ENCODE measurements at places on chromosomes 5 and 9. TPM values are rescaled to one million over a fixed set of nuclear protein-coding genes. Genes with fewer than 3 reads are reported as not detected.

Gene PPP3R2
- not detected for polyA plus RNA-seq

- peak; percentile 81 for DNase-seq
Measured at GRCh38 chr5:149731617-149732323, 1.7 kb downstream of the PPARGC1B start.

- DNase-seq = no peak
Measured at GRCh38 chr9:101235105-101235866, 149.5 kb downstream of the BAAT start.

- no peak for DNase-seq
Measured at GRCh38 chr5:76393035-76393680, 9.9 kb upstream of the IQGAP2 start.

- no peak for DNase-seq
Measured at GRCh38 chr5:116554764-116555163, 19.9 kb downstream of the SEMA6A start.

GRCh38 chr9:99296291-99296951 lies 74.3 kb downstream of the SEC61B start:
- no peak for DNase-seq

Gene RANBP17
- 3.0 TPM for polyA plus RNA-seq

Gene TXNDC8
- polyA plus RNA-seq = not detected

Gene RC3H2
- polyA plus RNA-seq = 16.1 TPM

- DNase-seq = peak; percentile 8
Measured at GRCh38 chr9:105912863-105913516, 218.6 kb downstream of the TMEM38B start.

GRCh38 chr9:137725598-137725997 lies 106.8 kb downstream of the EHMT1 start:
- no peak for DNase-seq

- no peak for DNase-seq
Measured at GRCh38 chr9:86722706-86723075, 224.6 kb downstream of the GAS1 start.

DNA sequence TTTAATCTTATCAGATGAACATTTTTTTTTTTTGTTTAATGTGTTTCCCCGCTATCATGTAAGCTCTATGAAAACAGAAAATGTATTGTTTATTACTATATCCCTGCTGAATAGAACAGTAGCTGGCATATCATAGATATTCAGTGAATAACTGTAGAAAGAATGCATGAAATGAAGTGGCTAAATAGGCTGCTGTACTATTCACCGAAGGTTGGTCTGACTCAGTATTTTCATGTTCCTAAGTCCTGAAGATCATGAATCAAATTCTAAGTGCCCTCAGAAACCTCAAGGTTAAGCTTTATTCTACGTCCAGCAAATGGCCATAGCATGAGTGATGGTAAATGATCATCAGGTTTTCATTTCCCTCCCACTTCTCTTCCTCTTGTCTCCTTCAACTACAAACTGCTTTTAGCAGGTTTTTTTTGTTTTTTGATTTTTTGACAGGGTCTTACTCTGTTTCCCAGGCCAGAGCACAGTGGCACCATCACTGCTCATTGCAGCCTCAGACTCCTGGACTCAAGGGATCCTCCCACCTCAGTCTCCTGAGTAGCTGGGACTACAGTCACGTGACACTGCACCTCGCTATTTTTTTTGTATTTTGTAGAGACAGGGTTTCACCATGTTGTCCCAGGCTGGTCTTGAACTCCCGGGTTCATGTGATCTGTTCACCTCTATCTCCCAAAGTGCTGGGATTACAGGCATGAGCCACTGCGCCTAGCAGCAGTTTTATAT lies 19.1 kb upstream of the ZFAND5 start:
- no peak for DNase-seq

GRCh38 chr5:33944543-33945132 lies 8.5 kb downstream of the RXFP3 start:
- no peak for DNase-seq
